AG10803 (cell line): ENCODE measurements at places on chromosomes 1 and 21.

DNA sequence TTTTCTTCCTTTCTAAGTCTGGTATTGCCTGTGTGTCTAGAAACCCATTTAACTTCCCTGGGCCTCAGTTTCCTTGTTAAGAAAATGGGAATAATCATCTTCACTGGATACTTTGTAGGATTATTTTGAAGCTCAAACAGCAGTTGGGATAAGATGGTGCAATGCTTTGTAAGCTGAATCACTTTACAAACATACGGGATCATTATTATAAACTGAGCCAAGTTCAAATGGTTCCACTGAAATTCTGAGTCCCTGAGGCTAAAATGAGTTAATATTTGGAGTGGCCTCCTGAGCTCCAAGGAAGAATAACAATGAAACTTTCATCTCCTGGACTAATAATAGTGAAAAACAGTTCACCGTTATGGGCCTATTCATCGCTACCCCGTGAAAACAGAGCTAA is 388.0 kb downstream of the PLPP3 start:
- DNase-seq = peak; percentile 65

DNA sequence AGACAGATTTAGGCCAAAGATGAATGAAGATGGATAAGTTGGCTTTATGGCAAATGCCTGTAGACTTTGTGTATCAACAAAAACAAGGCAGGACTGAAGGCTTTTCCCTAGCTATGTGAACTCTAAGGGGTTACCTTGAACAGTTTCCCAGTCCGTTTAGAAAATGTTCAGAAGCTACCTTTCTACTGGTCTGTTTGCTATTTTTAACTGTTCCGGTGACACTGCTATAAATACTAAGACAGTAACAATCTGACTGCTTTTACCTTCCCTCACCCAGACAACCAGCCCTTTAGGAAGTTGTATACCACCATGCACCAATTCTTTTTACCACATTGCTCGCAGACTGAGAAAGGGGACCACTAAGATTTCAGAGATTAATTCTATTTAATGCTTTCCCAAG is 102.2 kb downstream of the PHTF1 start:
- no peak for DNase-seq

DNA sequence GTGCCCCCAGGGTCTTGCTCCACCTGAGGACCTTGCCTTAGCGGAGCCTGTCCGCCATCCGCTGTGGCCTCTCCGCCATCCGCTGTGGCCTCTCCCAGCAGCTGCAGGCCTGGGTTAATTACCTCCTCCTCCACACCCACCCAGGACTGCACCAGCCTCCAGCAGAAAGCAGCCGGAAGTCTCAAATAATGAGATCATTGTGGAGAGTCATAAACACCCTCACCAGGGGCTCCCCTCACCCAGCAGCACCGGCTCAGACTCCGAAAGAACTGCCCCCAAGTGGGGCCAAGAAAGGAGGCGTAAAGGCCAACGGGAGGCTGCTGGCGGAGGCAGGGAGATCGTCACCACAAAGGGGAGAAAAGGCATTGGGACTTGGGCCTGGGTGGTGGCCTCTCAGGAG is 10.7 kb upstream of the GPR153 start:
- DNase-seq = peak; percentile 31

DNA sequence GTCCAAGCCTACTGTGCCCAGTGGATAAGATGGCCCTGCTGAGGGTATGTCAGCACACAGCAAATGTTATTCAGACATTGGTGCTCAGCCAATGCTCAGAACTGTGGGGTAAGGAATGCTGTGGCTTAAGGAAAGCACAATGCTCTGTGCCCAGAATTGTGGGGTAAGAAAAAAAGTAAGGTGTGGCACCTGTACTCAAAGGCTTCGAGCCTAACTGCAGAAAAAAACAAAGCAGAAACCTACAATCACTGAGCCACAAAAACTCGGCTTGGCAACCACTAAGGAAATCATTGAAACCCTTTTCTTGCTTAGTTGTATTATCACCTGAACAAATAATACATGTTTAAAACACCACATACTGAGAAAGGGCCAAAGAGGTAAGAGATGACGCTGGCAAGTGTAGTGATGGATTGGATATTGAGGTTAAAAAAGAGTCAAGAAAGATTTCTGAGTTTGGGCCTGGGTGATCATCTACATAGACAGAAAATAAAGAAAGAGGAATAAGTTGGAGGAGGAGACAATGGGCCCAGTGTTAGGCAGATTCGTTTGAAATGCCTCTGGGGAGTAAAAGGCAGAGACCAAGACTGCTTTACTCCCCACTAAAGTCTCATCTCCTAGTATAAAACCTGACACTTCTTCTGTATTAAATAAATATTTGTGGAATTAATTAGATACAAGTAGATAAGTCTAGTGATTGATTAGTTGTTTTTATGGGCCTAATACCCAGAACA is 25.9 kb upstream of the ATP1A1 start:
- no peak for DNase-seq

- peak; percentile 73 for DNase-seq
Observed at GRCh38 chr1:43776043-43776761, 68.9 kb downstream of the ST3GAL3 start.

GRCh38 chr1:199307496-199308264 is 668.8 kb downstream of the PTPRC start:
- DNase-seq = no peak

DNA sequence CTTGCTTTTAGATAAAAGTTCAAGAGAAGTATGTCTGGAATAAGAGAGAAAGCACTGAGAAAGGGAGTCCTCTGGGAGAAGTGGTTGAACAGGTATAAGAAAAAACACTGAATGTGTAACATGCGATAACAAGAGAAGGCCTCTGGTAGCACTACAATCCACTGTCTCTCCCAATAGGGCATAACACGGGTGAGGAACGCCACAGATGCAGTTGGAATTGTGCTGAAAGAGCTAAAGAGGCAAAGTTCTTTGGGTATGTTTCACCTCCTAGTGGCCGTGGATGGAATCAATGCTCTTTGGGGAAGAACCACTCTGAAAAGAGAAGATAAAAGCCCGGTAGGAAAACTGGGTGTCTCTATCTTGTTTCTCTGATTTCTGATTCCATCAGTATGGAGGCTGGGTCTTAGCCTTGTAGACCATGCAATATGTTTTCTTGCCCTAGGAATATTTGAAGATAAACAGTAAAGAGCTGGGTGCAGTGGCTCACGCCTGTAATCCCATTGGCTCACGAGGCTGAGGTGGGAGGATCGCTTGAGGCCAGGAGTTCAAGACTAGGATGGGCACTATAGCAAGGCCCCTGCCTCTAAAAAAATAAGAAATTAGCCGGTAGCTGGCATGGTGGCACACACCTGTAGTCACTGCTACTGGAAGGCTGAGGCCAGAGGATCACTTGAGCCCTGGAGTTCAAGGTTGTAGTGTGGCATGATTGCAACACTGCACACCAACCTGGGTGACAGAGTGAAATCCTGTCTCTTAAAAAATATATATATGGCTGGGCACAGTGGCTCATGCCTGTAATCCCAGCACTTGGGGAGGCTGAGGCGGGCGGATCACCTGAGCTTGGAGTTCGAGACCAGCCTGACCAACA is 40.4 kb downstream of the DAP3 start:
- DNase-seq = peak; percentile 72

DNA sequence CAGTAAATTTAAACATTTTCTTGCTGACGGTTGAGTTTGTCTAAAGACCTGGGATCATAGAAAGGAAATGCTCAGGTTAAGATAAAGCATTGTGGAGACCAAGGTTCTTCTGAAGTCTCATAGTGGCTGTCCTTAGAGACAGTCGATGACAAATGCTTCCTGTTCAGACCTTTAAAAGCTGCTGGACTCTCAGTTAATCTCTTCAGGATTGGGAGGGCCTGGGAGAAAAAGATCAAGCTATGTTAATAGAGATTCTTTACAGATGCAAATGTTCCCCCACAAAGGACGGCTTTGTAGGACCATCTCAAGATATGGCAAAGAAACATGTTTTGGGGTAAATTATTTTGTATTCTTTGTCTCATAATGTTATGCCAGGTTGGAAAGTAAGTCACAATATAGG is 124.7 kb upstream of the COL6A1 start:
- DNase-seq = no peak

GRCh38 chr1:60227601-60228000 is 154.0 kb upstream of the C1orf87 start:
- peak; percentile 43 for DNase-seq

DNA sequence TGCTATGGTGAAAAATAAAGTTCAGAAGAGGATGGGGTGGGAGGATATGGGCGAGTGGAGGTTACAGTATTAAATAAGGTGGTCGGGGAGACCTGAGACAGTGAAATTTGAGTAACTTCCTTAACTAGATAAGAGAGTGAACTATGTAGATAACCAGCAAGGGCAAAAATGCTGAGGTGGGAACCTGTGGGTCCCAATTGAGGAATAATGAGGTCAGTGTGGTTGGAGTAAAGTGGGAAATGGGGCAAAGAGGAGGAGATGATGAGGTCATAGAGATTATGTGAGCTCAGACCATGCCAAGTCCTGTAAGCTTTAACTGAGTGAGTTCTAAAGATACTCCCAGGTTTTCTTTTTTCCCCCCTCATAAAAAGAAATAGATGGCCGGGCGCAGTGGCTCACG is 614.6 kb upstream of the PLXNA2 start:
- DNase-seq = no peak

- peak; percentile 4 for DNase-seq
Observed at GRCh38 chr1:10457875-10458274, 8.0 kb downstream of the CORT start.

DNA sequence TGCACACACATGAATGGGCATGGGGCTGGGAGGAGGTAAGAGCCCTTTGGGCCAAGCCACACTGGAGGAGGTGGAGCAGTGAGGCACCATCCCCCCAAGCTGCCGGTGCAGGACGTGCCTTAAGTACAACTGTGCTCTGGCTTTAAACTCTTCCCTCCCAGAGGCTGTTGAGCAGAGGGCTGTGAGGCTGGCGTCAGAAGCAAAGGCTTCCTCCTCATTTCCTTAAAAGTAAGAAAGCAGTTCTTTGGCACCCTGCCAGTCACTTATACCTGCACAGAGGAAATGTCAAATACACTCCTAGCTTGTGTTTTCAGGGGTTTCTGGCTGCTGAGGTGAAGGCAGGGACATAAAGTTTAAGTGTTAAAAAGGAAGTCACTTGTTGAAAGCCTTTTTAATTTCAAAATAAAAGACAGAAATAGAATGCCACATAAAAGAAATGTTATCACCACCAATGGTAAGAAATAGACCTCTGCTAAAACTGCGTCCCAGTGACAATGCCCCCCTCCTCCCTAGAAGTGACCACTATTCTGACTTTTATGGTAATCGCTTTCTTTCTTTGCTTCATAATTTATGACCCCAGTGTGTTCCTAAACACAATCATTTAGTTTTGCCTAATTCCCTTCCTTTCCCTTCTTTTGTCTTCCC is 33.0 kb downstream of the LAMC2 start:
- DNase-seq = no peak

- peak; percentile 9 for DNase-seq
Observed at GRCh38 chr1:96080925-96081324, 640.7 kb upstream of the PTBP2 start.

DNA sequence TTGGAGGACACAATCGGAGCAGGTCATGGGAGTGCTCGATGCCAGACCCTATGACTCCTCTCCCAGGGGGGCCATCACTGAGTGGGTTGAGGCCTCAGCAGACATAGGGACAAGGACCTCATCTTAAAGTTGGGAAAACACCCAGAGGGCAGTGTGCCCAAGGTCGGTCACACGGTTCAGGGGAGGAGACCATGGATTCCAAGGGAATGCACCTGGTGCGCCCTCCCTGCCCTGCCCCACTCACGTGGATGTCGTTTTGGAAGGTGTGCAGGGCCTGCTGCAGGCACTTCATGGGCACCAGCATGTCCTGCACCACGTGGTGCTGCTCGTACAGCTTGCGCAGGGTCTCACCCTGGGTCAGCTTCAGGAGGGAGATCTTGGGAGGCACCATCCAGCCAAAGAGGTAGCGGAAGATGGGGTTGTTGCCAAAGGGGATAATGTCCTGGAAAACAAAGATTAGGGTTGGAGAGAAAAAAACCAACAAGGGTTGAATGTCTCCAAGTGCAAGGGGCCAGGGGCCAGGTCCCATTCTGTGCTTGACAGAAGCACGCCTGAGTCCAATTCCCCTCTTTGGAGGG is 33.1 kb downstream of the DHCR24 start:
- DNase-seq = no peak

GRCh38 chr1:167357305-167357704 is 136.6 kb downstream of the POU2F1 start:
- DNase-seq = no peak

- no peak for DNase-seq
Observed at GRCh38 chr1:155018617-155019348, 14.8 kb downstream of the DCST2 start.

- DNase-seq = no peak
Observed at GRCh38 chr1:204706838-204707509, 21.4 kb upstream of the LRRN2 start.

DNA sequence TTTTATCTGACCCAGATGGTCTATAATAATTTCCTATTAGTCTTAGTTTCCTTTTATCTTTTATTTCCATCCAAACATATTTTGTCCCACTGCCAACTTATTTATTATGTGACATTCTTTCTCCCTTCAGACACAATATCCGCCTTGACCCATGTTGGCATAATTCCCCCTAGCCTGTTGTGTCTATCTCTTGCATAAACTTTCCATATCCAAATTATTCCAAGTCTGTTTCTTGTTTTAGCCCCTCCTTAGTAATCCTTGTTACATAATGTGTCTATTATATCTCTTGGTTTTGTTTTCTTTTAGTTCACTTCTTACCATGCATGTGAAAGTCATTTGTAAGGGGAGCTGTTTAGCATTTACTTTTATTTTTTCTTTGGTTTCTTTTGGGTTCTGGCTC is 81.6 kb upstream of the CACHD1 start:
- no peak for DNase-seq

DNA sequence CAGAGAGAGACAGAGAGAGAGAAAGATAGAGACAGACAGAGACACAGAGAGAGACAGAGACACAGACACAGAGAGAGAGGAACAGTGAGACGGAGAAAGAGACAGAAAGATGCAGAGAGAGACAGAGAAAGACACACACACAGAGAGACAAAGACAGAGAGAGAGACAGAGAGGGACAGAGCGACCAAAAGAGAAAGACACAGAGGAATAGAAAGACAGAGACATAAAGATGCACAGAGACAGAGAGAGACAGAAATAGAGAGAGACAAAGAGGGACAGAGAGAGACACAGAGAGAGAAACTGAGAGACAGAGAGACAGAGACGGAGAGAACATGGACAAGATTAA is 16.5 kb downstream of the WNT3A start:
- no peak for DNase-seq

GRCh38 chr21:26835027-26835713 is 10.0 kb downstream of the ADAMTS1 start:
- DNase-seq = peak; percentile 85
